ENCODE measurements at places on chromosomes 11 and 22.

DNA sequence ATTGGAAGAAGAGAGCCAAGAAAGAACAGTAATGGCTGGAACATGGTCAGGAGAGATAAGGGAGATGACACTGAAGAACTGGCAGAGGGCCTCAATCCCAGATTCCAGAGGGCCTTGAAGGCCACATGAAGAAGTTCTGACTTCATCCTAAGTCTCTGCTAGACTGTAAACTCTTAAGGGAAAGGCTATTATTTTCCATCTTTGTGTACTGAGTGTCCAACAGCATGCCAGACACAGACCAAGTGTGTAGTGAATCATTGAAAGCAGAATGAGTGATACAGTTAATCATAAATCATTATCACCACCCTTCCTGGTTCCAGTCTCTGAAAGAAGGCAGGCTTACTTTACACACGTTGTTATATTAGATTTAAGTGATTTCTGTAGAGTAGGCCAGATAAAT, 185.3 kb upstream of the C11orf87 start:
- DNase-seq = no peak

- DNase-seq = no peak
Measured at GRCh38 chr11:34208266-34209135, 103.1 kb downstream of the NAT10 start.

DNA sequence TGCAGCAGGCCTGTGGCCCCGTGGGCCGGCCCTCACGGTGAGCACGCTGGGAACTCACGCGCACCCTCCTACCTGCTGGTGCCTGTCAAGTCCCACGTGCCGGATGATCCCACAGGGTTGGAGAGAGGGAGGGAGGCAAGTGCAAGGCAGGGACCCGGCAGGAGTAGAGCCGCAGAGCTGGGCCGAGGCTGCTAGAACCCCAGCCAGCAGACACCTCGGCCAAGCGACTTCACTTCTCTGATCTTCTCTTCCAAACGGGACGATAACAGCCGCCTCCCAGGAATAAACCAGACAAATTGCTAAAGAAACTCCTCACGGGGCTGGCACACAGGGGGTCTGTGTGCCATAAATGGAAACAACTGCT, 1232.8 kb downstream of the TBC1D22A start:
- no peak for DNase-seq

GRCh38 chr22:41582694-41583093, 6.9 kb downstream of the PMM1 start:
- no peak for DNase-seq

- DNase-seq = no peak
Measured at GRCh38 chr22:34303656-34304055, 383.4 kb upstream of the LARGE1 start.

DNA sequence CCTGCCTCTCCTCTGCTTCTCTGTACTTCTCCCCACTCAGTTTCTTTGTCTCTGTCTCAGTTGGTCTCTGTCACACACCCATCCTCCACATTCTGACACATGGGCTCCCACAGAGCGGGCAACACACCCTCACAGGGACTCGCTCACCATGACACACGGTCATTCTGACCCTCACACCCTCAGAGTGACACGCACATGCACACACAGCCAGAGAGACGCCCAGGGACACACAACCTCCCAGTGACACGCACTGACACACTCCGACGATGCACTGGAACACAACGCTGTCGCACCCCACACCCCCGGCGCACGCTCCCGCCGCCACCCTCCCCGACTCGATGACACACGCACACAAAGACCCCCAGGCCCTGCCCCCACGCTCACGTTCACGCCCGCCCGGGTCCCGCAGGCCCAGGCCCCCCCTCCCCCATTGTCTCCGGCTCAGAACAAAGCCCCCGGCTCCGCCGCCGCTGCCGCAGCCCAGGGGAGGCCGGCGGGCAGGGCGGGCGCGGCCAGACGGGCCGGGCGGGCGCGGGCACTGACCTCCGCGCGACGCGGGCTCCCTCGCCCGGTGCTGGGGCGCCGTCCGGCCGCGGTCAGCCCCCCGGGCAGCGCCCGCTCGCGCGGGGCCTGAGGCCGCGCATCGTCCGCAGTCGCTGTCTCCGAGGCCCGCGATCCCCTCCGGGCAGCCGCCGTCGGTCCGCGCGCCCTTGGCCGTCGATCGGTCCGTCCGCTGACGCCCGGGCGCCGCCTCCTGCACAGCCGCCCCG, 404 bp downstream of the DCHS1 start:
- peak; percentile 81 for DNase-seq

DNA sequence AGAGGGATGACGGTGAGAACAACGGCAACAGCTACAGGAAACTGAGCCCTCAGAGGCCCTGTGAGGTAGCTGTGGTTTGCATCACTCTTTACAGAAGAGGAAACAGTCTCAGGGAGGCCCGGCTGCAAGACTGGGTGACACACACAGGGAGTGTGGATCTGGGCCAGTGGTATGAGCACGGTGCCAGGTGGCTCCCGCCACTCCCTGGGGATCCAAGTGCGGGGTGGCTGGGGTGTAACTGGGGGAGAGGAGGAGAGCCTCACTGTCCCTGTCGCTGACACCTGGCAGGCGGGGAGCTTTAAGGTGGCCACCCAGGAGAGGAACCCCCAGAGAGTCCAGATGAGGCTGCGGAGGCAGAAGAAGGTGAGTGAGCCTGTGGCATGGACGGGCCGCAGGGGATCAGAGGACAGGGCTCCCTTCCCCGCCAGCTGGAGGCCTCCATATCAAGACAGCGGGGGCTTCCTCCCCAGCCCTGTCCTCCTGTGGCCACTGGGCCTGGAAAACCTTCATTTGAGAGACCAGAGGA, 5.6 kb downstream of the RGL4 start:
- DNase-seq = no peak

DNA sequence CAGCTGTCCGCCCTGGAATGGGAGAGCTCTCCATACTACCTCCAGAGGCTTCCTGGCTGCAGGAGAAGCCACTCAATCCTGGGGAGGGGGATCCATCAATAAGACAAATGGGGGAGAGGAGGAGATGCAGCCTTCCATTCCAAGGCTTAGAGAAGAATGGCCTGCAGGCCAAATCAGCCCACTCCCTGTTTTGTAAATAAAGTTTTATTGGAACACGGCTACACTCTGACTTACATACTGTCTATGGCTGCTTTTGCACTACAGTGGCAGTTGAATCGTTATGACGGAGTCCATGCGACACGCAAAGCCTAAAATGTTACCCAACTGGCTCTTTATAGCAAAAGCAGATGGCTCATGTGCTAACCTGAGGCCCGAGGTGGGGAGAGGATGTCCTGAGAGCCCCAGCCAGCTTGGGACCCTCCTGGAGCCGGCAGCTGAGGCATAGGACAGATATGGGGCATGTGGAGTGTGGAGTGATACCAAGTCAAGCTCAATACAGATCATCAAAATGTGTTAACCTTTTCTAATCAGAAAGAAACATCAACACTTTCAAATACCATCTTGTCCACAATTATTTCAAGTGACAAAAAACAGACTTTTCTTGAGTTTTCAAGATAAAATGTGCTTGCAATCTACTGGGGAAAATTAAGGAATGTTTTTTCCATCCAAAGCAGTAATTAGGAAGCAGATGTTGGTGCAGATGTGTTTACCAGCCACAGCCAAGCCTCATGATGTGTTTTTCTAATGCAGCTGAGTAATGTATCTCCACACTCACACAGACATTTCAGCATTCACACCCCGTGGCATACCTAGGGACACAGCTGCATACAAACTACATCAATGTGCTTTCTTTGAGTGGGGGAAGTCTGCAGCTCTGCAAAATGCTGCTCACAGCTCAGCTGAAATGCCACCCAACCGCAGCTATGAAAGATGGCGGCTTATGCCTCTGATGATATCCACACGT, 181.6 kb downstream of the SHANK2 start:
- no peak for DNase-seq

- no peak for DNase-seq
Measured at GRCh38 chr11:112212710-112213109, 13.5 kb upstream of the PTS start.

GRCh38 chr11:76683161-76684095, 12.9 kb upstream of the LRRC32 start:
- DNase-seq = no peak

DNA sequence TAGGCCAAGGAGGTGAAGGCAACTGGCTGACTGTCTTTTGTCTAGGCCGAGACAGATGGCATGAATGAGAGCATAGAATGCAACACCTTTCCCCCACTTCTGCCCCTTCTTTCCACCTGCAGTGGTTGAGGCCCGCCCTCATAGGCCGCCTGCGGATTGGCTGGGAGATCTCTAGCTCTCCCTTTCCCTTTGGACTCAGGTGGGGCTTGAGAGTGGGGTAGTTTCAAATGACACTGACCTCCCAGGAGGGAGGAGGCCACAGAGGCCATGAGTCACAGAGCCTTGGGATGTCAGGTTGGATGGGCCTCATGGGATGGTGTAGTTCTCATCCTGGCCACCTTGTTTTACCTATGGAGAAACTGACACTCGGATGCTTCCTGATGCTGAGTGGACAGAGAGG, 9.1 kb downstream of the MICAL2 start:
- no peak for DNase-seq

GRCh38 chr11:103515283-103515682, 406.1 kb downstream of the DYNC2H1 start:
- DNase-seq = no peak

- DNase-seq = no peak
Measured at GRCh38 chr22:18096823-18097222, 13.8 kb upstream of the TUBA8 start.

Measured in ascending aorta (tissue), 2 donors.